ENCODE measurements at places on chromosomes 6 and 20.

DNA sequence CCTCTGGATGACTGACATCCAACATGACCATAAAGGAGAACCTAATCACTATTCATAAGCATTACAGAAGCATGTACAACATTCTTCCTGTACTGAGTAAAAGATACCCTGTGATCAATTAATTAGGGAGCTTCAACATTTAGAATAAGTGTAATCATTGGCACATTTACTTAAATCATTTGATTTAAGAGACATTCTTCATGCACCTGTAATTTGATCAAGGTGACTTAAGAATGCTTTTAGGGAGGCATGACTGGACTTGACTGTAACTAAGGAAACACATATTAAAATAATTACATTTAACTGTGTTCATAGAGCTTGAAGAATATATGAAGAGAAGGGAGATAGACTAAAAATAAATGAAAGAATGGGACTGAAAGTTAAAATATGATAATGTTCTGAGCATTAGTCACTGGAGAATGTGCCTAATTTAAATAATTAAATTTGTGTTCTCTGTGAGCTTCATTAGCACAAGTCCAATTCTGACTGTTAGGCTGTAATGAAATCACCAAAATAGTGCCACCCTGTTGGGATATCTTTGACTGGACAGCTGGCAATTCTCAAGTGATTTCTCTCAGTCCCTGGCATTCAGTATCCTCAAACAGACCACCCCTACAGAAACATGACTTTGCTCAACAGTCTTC, 295.5 kb upstream of the ADGRB3 start:
- DNase-seq = no peak

DNA sequence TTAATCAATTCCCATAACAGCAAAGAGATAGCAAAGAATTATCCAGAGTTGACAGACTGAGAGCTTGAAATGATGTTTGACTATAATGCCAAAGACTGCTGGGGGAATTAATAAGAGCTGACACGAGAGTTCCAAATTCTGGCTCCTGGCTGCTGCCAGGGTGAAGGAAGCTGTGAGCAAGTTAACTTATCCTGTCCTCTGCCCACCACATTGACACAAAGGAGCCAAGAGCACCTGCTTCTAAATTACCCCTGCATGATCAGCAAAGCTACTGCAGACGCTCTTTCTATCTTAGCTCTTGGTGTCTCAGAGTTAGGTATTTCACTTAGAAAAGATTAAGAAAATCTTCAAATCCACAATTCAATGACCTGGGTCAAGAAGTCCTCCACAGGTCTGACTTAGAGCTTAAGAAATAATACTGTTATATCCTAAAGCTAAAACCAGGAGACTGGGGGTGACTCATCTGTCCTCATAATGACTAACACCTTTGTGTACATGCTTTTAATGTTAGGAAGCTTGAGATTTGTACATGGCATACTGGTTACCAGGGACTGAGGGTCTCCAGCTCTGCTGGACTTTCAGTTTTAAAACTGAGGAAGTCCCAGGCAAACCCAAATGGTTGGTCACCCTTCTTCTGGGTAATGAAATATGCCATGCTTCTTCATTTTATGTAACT, 13.2 kb upstream of the FRK start:
- no peak for DNase-seq

DNA sequence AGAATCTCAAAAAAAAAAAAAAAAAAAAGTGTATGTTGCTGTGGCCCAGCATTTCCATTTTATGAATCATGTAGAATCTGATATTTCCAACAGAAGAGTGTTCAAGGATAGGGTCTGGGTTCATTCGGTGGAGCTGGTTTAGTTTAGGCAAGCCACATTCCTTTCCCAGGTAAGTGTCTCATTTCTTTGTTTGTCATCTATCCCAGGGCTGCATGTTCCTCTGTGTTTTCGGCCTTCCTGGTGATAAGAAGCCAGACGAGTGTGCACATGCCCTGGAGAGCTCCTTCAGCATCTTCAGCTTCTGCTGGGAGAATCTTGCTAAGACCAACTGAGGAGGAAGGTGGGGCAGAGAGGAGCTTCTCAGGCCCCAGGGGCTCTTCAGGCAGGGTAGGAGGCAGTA, 38.2 kb downstream of the NFYA start:
- DNase-seq = no peak

DNA sequence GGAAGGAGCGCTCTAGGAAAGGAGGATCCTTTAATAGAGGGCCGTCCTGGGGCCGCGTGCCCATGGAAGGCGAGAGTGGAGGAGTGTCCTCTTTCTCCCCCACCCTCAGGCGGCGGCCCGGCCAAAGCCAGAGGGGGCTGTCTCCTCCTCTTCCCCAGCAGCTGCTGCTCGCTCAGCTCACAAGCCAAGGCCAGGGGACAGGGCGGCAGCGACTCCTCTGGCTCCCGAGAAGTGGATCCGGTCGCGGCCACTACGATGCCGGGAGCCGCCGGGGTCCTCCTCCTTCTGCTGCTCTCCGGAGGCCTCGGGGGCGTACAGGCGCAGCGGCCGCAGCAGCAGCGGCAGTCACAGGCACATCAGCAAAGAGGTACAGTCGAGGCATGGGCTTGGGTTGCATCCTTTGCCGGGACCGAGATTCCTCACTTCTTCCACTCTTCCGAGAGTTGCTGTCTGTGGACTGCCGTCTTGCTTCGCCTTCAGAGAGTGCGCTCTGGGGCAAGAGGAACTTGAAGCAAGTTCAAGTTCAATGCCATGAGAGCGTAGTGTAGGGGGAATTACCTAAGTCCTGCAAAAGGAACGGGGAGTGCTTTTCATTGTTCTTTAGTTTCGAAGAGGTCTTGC, at the start of gene LAMA2:
Gene LAMA2 (plus strand): TSS at position 148 of the 621 bp plus-strand sequence. CDS start 108 bp downstream, at position 256.
- DNase-seq = no peak

DNA sequence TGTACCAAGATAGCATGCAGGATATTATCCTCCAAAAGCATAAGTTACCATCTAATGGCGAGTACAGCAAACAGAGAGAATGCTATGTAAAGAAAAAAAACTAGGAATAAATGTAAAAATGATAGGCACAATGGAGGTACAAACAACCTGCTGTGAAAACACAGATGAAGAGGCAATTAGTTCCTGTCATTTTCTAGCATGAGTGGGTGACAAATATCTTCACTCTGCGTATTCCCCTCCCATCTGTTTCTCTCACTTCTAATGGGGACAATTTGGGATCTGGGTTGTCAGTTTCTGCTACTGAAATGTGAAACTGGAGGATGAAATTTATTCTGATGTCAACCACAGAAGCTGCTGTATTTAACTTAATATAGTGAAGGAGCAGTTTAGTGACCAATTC, 11.7 kb upstream of the PTPRK start:
- DNase-seq = no peak

DNA sequence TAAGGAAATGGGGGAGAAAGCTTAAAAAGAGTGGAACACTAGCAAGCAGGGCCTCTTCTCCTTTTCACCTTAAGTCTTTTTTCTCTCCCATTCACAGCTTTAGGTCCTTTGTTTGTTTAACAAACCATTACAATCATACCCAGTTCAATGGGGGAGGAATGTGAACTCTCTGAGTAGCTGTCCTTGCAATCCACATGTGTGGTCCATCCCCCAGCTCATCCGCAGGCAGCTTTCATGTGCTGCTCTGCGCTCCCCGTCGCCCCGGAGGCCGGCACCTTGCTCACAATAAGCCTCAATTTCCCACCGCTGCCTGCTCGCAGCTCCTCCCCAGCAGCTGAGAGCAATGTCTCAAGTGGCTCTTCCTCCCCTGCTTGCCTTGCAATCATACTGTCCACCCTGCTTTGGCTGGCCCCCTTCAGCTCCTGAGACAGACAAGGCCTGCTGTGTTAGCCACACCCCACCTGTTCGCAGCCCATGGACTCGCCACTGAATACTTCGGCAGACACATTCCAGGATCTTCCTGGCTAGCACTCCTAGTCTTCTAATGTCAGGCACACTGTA, 49.1 kb downstream of the PLAGL1 start:
- no peak for DNase-seq

GRCh38 chr6:333379-334002, 41.2 kb downstream of the DUSP22 start:
- DNase-seq = peak; percentile 84

DNA sequence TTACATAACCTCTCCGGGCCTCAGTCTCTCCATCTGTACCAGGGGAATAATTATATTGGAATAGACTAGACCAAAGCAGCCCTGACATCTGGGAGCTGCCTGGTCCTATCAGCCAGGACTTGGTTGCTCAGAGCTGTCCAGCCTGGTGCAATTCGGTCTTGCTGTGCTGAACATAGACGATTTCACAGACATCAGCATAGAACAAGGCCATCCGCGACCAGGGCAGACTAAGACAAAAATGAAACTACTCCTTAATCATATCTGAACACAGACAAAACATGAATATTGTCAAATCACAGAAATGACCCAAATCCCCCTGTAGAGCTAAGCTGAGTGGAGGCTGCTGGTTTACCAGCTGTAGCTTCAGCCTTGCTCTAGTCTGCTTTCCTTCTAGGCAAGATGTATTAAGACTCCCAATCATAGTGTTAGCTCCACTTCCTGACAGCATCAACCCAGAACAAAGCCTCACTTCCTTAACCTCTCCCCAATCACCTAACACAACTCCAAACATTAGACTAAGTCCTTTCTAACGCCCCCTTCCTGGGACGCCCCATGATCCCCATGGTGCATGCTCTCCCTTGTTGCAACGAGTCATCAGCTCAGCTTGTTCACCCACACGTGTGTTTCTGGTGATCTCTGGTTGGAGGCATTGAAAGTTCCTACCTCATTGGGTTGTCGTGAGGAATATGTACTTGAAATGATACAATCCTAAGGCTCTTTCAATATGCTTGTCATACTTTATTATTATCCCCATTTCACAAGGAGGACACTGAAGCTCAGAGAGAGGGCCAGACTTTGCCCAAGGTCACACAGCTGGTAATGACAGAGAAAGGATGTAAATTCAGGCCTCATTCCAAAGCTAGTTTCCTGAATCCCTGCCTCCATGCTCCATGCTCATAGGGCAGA, 3.5 kb upstream of the MAPK13 start:
- DNase-seq = no peak

DNA sequence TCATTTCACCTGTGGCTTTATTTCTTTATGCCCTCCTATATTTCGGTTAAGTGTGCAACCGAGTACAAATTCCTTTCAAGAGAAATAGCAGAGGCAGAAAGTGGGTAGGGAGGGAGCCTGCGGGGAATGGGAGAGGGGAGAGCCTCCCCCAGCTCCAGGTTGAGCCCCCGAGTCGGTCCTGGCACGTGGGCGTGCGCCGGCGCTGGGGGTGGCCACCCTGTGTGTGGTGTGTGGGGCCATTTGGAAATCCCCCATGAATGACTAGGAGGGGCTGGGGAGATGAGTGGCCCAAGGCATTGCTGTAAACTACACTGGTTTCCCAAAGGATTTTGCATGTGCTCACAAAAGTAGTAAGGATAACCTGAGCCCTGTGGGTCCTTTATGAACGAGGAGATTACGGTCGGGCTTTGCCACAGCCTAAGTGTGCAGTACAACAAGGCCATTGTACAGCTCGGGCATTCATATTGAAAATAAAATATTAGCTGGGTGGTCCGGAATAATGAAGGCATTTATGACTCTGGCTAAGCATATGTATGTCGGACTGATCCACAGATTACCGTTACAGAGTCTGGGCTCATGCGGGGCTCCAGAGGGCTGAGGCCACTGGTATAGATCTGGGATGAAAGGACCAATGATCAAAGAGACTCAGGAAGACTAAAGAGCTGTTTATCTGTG, 84.5 kb upstream of the RALGAPA2 start:
- no peak for DNase-seq

GRCh38 chr6:582370-582769, 74.5 kb downstream of the HUS1B start:
- DNase-seq = no peak

DNA sequence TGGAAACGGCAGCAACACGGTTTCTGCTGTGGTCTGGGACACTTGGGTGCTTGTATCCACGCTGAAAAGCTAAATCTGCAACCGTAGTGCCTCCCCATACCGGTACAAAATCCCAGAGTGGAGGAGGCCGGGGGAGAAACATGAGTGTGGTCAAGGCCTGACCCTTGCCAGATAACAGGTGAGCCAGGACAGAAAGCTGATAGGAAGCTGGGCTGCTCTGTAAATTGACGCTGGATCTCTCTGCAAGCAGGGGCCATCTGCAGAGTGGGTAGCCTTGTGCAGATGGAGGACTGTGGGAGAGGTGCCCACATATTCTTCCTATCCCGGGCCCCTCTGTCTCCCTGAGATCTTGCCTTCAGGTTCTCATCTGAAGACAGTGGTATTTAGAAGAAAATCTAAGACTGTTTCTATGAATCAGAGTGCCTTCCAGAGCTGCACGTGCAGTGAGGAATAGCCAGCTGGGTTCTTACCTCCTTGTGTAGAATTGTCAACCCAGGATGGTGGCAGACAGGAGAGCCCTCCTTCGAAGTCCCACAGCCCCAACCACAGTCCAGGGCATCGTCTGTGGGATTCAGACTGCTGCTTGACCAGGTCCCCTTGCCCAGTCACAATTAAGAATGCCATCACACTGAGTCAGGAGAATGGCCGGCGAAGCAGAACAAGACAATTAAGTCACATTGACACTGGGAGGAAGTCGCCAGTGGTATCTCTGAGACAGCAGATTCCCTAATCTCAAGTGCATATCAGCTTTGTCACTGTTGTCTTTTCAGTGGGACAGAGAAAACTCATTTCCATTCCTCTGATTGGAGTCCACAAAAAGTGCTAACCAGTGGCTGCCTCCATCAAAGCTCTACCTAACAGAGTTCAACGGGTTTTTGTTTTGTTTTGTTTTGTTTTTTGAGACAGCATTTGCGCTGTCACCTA, 100.0 kb upstream of the RIPOR2 start:
- no peak for DNase-seq

DNA sequence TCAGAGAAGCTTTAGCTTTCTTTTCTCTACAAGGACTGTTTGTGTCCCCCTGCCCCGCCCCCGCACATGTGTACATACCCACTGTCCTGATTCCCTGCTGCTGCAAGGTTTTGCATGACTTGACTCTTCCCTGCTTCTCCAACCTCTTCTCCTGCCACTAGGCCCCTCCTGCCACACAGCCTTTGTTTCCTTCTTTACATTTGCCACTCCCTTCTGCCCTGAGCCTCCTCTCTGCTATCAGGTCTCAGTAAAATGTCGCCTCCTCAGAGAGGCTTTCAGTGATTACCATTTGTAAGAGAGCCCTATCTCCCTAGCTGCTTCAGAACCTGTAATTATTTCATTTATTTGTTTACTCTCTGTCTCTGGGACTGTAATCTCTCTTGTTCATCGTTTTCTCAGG, 56.4 kb upstream of the VSTM2L start:
- DNase-seq = no peak

- DNase-seq = no peak
Measured at GRCh38 chr6:137341681-137342195, 122.6 kb upstream of the IFNGR1 start.

- no peak for DNase-seq
Measured at GRCh38 chr6:17156112-17156921, 54.5 kb downstream of the STMND1 start.

GRCh38 chr6:47203938-47204611, 105.6 kb downstream of the TNFRSF21 start:
- no peak for DNase-seq

DNA sequence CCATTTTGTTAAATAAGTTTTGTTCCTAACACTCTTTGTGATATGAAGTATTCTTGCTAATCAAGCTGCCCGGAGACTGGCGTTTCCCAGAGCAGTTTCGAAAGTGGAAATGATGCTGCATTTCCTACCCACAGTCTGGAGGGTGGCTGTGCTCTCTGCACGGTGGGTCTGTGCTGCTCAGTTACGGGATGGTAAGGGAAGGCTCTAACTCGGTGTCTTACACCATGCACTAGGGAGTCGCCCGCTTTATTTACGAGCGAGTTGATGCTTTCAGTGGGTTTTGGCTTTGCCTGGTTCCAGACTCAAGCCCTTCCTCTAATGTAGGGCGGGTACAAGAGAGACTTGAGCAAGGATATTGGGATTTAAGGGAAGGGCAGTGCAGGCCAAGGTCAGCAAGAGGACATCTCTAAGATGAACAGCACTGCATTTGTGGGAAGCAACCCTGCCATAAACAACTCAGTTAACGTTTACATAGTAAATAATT, 180.1 kb upstream of the AKAP12 start:
- DNase-seq = peak; percentile 67
